ENCODE measurements at places on chromosomes 2 and 18. TPM values are rescaled to one million over a fixed set of nuclear protein-coding genes. Genes with fewer than 3 reads are reported as not detected.

DNA sequence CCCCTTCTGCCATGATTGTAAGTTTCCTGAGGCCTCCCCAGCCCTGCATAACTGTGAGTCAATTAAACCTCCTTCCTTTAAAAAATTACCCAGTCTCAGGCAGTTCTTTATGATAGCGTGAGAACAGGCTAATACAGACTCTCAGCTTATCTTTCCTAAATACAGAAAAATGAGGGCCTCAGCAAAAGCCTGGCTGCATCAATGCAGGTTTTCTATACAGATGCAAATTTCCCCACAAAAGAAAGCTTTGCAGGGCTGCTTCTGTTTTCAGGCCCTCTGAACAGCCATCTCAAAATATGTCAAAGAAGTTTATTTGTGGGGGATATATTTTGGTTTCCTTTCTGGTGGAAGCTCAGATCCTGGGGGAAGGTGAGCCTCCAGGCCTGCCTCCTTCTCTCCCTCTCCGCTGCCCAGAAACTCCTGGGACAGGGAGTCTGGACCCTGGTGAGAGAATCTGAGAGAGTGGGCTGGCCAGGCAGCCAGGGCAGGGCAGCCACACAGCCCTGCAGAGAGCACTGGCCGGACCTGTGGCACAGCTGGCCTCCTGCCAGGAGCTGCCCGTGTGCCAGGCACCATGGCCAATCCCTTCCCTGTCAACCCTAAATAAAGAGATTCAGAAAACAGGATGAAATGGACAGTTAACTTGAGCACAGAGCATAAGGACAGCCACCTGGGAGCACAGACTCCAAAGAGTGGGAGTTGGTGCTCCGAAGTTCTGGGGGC lies 21.6 kb upstream of the AGXT start:
- no peak for ATAC-seq

GRCh38 chr2:60486067-60486466 lies 67.4 kb downstream of the BCL11A start:
- ATAC-seq, result no peak

KCNS3 gene
- not detected for total RNA-seq

DNA sequence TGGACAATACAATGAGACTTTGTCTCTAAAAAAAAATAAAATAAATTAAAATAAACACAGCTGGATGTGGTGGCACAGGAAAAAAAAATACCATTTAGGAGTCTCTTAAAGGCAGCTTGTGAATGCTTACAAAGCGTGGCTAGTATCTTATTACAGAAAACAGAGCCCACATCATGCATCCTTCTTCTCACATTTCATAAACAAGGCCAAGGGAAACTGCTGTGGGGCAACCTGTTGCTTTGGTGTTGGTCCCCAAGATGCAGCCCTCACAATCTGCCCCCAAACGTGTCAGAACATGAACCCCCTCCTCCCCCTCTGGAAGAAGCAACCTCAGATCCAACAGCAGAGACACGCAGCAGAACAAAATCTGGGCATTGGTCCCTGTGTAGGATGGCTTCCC lies 2.6 kb downstream of the SLC14A1 start:
- no peak for ATAC-seq

DNA sequence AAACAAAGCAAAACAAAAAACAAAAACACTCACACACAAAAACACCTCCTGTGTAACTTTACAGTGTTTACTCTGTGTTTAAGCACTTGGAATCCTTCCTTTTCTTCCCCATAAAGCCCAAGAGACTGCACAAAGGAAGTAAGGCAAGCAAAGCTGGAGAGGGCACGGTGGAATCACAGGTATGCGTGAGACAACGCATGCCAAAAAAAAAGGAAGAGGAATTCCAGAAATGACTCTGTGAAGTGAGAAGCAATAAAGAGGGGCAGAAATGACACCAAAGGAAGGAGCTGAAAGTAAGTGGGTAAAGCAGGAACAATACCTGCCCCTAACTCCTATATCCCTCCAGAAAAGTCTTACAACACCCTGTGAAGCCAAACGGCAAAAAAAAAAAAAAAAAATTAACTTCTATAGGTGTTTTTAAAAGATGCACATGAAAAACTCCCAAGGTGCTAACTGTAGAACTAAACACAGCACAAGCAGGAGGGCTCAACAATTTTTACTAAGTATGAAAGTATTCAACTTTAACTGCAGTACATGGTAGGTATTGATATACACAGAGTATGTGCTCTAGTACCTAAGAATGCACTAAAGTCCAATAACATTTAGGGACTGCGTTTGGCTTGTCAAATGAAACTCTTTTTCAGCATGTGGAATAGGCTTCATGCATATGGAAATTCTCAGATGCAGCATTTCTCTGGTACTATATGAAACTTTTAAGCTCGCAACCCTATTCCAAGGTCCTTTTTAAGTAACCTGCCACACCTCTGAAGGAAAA lies 9.1 kb downstream of the RND3 start:
- ATAC-seq, result no peak

- no peak for ATAC-seq
These were observed 116.7 kb downstream of the DSC3 start for GRCh38 chr18:30925795-30926194.

GRCh38 chr2:205311201-205311600 lies 371.1 kb upstream of the NRP2 start:
- no peak for ATAC-seq

PTH2R gene
- total RNA-seq, result not detected

- ATAC-seq, result no peak
These were observed 32.2 kb downstream of the NR4A2 start for GRCh38 chr2:156300337-156300736.

DNA sequence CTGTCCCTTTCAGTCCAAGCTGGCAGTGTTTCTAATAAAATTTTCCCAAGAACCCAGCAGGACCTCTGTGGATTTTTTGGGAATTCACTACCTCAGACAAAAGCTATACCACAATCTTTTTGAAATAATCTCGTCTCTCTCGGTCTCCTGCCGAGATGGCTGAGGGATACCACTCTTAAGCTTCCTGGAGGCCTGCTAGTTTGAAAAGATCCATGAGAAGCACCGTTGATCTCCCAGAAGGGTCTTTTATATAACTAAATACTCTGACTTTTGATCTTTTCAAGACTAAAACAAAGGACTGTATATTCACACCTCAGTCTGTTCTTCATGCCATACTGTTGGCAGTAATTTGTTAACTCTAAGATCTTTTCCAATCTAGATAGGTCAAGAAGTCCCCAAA lies 141.7 kb downstream of the UPP2 start:
- ATAC-seq, result no peak

LINC00305 gene
- not detected for total RNA-seq

DNA sequence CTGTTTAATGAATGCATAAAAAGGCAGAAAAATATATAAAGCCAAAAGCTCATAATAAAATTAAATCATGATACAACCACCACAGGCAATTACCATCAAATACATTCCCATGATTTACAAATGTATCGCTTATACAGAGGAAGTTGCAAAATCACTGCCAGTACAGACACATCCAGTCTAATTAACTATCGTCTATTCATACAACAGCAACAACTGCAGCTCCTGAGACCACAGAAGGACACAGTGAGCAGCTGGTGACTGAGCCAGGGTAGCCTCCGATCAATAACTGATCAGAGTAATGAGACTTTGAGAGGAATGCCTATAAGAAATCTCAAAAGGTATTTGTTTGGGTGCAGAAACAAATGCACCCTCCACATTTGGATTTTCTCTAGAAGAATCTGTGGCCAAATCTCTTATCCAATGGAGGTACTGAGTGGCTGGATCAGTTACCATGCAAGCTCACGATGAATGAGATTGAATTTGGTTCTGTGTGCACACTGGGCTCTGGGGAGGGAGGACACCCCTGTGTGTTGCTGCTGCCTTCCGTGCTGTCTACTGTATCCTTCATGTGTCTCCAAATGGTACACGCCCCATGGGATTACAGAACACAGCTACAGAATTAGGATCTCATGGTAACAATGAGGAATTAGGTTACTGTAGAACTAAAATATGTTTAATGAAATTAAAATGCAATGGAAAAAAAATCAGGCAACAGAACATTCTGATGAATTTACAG lies 119.6 kb downstream of the MBP start:
- no peak for ATAC-seq

IL36RN gene
- total RNA-seq, result not detected

CASP10 gene
- total RNA-seq, result 10.8 TPM

- ATAC-seq, result peak; percentile 70
These were observed 2.8 kb downstream of the CNDP2 start for GRCh38 chr18:74498712-74499627.

DNA sequence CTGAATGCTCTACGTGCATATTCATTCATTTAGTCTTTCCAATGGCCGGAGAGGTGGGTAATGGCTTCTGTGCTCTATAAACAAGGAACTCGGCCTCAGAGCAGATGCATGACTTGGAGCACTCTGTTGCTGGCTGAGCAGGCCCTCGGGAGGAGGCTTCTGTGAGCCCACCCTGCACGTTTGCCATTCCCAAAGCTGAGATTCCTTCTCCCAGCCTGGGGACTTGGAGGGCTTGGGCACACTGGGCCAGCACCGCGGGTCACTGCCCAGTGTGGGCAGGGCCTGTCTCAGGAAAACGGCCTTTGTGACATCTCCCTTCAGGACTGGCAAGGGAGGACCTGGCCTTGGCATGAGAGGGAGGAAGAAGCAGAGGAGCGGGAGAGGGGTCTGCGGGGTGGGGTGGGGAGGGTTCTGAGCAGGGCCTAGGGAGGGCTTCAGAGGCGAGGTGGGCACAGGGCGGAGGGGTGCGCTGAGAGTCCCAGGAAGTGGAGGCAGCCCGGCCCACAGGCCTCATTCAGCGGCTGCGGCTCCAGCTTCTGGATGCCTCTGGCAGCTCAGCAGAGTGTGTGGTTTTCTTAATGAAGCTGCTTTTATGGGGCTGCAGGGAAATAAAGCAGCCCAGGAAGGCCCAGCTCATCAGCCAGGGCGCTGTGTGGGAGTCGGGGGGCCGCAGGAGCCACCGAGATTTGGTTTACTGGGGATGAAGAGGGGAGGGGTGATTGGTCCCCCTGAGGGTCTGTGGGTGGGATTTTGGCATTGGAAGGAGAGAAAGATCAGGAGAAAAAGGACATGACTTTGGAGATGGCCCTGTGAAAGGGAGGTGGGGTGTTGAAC lies 51.7 kb upstream of the OTOF start:
- ATAC-seq, result no peak

All from activated T-helper 17 cell treated with anti-CD3 and anti-CD28 coated beads, Interleukin-2, amount 50 U/mL, for 72 hours (primary cell).